Left ventricle myocardium inferior (tissue), 1 donor: ENCODE measurements at places on chromosomes 12 and 14. TPM values are rescaled to one million over a fixed set of nuclear protein-coding genes. Genes with fewer than 3 reads are reported as not detected.

DNA sequence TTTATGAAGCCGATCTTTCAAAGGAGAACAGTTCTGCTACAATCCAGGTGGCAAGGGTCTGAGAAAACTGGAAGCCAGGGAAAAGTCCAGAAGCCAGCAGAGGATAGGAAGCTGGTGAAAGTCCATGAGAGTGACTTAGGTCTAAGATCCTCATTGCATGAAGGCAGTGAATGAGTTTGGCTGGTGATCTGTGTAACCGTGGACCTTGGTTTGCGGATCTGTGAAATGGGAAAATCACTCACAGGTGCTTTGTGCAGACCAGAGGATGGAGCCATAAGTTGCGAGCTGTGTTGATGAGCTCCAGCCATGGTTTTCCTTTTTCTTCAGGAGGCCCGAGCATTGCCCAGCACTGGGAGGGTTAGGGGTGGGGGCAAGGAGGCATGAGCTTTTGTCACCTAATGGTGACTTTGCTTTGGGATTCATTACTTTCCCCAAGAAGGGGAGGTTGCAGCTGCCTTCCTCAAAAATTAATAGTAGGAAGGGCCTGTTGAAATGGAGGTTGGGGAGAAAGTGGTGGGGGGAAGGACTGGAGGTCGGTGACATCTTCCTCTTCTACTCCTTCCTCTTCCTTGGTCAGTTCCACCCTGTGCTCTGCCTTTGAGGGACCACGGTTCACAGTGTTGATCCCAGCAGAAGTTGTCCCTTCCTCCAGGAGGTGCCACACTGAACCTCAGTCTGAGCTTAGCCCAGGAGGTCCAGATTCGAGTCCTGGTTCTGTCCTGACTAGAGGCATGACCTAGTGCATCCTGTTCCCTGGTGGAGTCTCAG lies 20.3 kb upstream of the SERPINA6 start:
- DNase-seq = no peak
- peaks cover 14% of the 10 kb centered on the region for H3K4me1 ChIP-seq
- H3K27ac ChIP-seq = no peak overlapping the region
- no peaks in the 10 kb centered on the region for H3K36me3 ChIP-seq
- no peak overlapping the region for H3K4me3 ChIP-seq

GRCh38 chr12:6376079-6376869 lies 911 bp upstream of the SCNN1A start:
- no peaks in the 10 kb centered on the region for H3K27me3 ChIP-seq
- peaks cover 33% of the 10 kb centered on the region for H3K4me1 ChIP-seq
- H3K4me3 ChIP-seq = no peak overlapping the region
- no peaks in the 10 kb centered on the region for H3K36me3 ChIP-seq
- DNase-seq = no peak

The CMA1 gene
- total RNA-seq = 0.66 TPM

- no peak overlapping the region for H3K4me3 ChIP-seq
- DNase-seq = no peak
- no peaks in the 10 kb centered on the region for H3K27me3 ChIP-seq
- no peaks in the 10 kb centered on the region for H3K4me1 ChIP-seq
- no peak overlapping the region for H3K27ac ChIP-seq
- H3K36me3 ChIP-seq = no peaks in the 10 kb centered on the region
Measured at GRCh38 chr12:70007687-70008086, 182.7 kb downstream of the MYRFL start.

GRCh38 chr14:54117396-54117795 lies 160.8 kb upstream of the BMP4 start:
- no peaks in the 10 kb centered on the region for H3K27me3 ChIP-seq
- H3K4me1 ChIP-seq = peaks cover 10% of the 10 kb centered on the region
- no peaks in the 10 kb centered on the region for H3K36me3 ChIP-seq
- H3K27ac ChIP-seq = no peak overlapping the region
- H3K4me3 ChIP-seq = no peak overlapping the region
- no peak for DNase-seq

The TMEM253 gene
- total RNA-seq = 0.19 TPM
